ENCODE measurements at places on chromosomes 5 and 9. TPM values are rescaled to one million over a fixed set of nuclear protein-coding genes. Genes with fewer than 3 reads are reported as not detected.

The LCN1 gene
- total RNA-seq: not detected

The INSL6 gene
- not detected for total RNA-seq

DNA sequence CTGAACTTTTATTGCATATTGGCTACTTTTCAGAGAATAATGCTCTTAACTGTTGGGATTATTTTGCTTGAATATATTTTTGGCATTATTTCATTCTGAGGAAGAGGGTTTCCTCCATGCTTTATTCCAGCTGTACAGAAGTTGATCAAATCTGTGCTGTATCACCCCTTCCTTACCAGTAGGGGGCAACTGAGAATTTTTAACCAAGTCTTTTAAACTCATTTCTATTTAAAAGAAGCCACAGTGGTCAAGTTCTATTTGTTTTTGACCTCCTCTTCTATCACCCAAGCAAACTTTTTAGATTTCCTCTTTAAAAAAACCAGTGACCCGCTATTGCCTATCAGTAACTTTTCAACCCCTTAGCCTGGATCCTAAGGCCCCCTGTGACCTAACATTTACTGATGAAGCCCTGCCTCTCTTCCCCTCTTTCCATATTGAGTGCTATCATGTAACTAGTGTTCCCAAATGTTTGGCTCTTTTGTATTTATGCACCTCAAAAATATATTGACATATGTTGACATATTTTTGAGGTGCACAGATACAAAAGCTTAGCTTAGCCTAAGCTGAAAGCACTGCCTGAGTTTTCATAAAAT, 80.6 kb downstream of the FBXO4 start:
- DNase-seq: no peak

The PRELID2 gene
- 7.8 TPM for total RNA-seq

DNA sequence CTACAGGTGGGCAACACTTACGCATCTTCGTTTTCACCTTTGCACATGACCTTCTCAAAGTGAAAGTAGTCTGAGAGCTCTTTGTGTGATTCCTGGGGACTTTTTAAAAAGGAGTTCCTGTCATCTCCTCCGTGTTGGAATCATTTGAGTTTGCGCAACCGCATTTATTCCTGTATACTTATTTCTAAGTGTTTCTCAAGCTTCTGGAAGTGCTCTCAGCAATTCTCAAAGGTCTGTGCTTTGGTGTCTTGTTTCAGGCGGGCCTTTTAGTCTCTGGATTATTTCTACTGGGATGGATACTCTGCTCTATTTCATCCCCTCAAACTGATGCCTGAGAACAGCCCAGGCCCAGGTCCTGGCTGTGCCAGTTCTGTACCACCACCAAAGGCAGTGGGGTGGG, 226.5 kb upstream of the TUT7 start:
- DNase-seq: no peak

Measured in H1 (cell line).